Naive thymus-derived CD4-positive, alpha-beta T cell (primary cell): ENCODE measurements at places on chromosomes 6 and 20.

DNA sequence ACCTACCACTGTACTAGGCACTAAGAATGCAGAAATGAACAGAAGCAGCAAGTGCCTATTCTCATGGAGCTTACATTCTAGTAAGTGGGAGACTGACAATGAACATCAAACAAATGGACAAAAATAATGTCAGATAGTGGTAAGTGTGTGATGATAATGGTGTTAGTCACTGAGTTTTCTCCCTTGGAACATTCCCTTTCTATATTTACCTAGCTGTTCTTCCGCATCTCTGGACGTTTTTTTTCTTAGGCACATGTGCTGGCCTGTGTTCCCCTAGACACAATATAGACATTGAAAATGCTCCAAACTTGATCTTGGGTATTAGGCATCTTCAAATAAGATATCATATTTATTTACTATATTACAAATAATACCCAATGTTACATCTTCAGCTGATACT lies 218.1 kb upstream of the GJE1 start:
- no peak for DNase-seq

- DNase-seq: no peak
Observed at GRCh38 chr6:82363428-82364086, at the start of gene TPBG. TSS of gene TPBG (plus strand) at chr6:82363817. CDS start at chr6:82364962, 1,145 bp downstream.

- no peak for DNase-seq
Observed at GRCh38 chr6:108896111-108896661, 48.0 kb downstream of the ARMC2 start.

GRCh38 chr20:43895235-43895634 lies 19.4 kb upstream of the TOX2 start:
- DNase-seq: no peak

- DNase-seq: no peak
Observed at GRCh38 chr6:53180678-53181077, 32.0 kb upstream of the GCM1 start.
